SJSA1 (cell line): ENCODE measurements at places on chromosomes 5 and 9.

GRCh38 chr5:111502956-111503355 lies 9.4 kb downstream of the STARD4 start:
- DNase-seq, result no peak

GRCh38 chr9:133735931-133736330 lies 2.2 kb downstream of the SARDH start:
- DNase-seq, result no peak

DNA sequence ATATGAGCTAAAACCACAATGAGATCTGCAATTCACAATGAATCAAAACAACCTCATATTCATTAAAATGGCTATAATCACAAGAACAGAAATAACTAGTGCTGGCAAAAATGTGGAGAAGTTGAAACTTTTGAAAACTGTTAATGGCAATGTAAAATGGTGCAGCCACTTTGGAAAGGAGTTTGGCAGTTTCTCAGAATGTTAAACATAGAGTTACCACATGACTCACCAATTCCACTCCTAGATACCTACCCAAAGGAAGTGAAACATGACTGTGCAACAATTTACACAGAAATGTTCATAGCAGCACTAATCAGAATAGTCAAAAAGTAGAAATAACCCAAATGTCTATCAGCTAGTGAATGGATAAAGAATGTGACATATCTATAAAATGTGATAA lies 862.2 kb downstream of the DTWD2 start:
- no peak for DNase-seq

DNA sequence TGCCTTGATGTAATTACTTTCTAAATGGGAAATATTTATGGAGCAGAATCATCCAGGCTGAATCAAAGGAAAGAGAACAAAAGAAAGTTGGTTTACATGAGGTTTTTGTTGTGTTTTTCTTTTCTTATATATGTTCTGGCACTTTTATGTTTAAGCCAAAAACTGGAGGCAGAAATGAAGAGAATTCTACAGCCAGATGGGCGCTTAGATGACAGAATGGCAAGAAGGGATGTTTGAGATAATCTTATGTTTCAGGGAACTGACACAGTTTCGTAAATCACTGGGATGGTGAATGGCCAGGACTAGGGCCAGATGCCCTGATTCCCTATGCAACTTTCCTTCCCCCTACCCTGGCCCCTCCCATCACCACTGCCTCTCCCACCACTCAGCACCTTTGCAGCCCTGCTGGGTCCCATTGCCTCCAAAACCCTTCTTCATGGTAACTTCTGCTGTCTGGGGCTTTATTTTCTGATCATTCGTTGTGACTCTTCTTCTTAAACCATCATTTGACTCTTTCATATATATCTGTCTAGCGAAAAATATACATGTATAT lies 111.8 kb downstream of the EFNA5 start:
- no peak for DNase-seq

GRCh38 chr9:113675475-113675941 lies 200.6 kb upstream of the ZNF618 start:
- peak; percentile 92 for DNase-seq
